AG08396 (cell line): ENCODE measurements at places on chromosomes 11 and 22.

GRCh38 chr11:73999581-74000306 is 9.1 kb downstream of the UCP3 start:
- no peak for DNase-seq

DNA sequence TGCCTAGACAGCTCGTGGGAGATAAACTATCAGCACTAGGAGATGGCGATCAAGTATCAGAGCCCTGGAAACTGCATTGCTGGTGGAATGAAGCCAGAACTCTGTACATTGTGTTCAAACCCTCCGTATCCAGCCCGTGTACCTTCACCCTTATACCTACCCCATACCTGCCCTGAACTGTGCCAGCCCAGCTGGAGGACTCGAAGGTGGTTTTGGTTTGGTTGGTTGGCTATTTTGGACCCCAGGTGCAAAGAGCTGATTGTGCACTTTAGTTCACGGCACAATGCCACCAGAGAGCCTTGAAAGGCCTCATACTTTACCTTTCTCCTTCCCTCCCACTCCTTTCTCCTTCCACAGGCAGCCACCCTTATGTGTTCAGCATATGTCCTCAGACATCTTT is 16.0 kb downstream of the FAM83F start:
- no peak for DNase-seq

- DNase-seq, result no peak
Observed at GRCh38 chr11:86180423-86180822, 64.1 kb upstream of the EED start.

GRCh38 chr11:116420770-116421528 is 351.8 kb downstream of the BUD13 start:
- DNase-seq, result no peak

- DNase-seq, result no peak
Observed at GRCh38 chr11:6736495-6737121, 35.2 kb downstream of the OR2AG2 start.
